ENCODE measurements at places on chromosomes 1 and 21.
A peak's percentile ranks its signal among the peaks of the same experiment; 100 is the strongest.

DNA sequence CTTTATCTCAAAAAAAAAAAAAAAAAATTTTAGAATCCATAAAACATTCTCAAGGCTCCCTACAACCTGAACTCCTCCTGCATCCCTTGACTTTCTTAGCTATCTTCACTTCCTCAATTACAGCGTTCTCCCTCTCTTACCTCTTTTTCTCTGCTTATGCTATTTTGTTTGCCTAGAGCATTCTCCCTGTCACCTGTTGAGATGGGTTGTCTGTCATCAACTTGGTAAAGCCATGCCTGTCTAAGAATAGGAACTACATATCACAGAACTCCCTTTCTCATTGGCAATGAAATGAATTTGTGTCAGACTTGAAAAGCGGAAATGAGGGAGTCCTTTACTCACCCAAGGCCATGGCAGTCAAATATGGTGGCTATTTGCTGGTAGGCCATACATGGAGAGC lies 129.6 kb upstream of the CACHD1 start:
- DNase-seq, result no peak

GRCh38 chr1:20083178-20083944 lies 13.4 kb downstream of the PLA2G5 start:
- DNase-seq, result no peak

- no peak for DNase-seq
Observed at GRCh38 chr1:154788886-154789285, 81.2 kb downstream of the KCNN3 start.

- DNase-seq, result no peak
Observed at GRCh38 chr1:222656391-222657155, 38.7 kb downstream of the MIA3 start.

DNA sequence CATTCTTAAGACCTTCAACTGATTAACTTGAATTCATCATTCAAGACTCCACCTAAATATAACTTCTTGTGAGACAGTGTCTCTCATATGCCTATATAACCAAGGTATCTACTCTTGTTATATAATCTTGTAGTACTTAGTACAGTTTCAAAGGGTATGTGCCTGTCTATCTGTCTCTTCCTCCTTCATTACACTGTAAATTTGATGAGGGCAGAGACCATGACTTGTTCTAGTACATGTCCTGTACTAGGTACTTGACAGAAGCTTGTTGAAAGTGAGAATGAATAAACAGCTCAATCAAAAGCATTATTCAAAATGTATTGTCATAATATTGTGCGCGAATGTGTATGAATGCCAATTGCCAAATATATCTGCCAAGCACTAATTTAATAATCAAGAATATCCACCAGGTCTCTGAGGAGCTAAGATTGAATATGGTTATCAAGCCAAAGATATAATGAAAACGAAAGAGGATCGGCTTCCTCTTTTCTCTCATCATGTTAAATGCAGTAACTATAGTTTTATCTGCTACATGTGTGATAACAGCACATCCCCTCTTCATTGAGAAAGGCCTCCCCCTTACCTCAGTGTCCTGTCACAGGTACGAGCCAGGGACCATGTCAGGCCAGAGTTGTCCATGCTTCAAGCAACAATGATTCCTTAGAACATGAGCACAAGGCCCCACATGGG lies 117.3 kb downstream of the UCHL5 start:
- no peak for DNase-seq

DNA sequence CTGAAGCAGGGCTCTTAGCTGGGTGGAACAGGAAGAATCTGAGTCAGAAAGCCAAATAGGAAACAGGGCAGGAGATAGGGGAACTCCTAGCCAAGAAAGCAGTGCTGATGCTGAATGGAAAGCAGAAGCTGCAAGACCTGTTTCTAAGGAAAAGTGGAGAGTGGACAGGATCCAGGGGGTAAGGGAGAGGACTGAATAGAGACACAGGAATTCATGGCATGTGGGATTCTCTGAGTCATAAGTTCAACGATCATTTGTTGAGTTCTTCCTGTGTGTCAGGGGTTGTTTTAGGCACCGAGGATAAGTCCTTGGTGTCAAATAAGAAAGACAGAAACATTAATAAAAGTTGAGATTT lies 153.8 kb upstream of the FGGY start:
- DNase-seq, result no peak

DNA sequence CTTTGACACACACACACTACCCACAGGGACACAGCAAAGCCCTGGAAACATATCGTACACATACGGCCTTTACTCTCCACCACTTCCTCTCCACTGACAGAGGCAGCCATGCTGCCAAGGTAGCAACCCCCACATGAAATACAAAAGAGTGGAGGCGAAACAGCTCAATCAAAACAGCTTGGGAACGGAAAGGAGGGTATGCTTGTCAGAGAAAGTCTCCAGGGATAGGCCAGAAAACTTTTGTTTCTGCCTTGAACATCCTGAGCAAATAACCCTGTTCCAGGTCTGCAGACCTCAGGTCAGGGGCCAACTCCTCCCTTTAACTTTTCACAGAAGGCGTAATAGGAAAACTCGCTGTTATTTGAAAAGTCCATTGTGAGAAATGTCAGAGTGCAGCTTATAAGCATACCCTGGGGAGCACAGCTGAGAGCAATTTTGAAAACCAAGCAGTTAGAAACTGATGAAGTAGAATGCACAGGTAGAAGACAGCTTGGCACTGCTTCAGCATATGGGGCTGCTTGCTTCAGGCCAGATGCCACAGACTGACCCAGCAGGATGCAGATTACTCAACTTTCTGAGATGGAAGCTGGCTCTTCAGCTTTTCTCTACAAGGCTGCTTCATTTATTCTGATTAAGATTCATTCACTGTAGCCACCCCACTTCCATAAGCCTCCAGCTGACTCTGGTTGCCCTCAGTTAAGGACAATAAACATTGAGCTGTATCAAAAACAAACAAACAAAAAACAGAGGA lies 18.0 kb downstream of the KIAA0319L start:
- DNase-seq, result no peak

DNA sequence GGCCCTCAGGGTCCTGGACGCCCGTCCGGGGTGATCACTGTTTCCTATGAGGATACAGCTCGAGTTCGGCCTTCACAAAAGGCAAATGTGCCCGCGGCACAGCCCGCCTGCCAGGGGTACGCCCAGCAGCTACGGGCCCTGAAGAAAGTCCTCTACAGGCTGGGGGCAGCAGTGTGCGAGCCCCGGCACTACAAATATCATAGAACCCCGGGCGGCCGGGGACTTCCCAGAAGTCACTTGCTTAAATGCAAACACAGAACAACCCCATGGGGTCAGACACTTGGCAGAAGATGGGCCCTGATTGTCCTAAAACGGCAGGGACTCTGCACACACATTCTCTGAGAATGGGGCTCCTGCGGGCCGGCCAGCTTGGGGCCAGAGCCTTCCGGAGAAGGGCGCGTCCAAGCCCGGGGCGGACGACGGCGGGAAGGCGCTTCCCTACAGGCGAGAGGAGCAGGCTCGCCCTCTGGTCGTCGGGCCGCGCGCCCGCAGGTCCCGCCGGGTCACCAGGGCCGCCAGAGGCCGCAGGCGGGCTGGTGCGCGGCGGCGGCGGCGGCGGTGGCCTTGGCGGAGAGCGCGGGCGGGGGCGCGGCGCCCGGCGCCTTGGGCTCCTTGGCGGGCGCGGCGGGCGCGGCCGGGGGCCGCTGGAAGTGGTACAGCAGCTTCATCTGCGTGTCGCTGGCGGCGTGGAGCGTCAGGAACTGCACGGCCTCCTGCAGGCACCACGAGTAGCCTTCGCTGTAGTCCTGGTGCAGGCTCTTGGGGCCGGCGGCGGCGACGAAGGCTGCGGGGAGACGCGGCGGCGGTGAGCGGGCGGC lies 888 bp downstream of the HES5 start:
- peak; percentile 50 for DNase-seq

DNA sequence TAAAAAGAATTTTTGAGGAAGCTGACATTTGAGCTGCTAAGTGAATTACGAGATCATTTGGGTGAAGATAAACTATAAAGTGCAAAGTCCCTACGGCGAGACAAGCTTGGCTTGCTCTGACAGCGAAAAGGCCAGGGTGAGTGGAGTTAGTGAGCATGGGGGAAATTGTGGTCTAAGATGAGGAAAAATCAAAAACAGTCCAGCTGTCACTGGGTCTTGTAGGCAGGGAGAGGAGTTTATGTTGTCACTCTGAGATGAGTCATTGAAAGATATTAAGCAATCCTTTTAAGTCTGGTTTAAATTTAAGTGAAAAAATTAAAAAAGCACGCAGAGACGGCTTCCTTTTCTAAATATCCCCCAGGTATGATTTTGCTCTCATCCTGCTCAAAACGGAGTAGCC lies 601.9 kb downstream of the MRPL39 start:
- no peak for DNase-seq

GRCh38 chr1:31105646-31106045 lies 40.1 kb upstream of the PUM1 start:
- no peak for DNase-seq

DNA sequence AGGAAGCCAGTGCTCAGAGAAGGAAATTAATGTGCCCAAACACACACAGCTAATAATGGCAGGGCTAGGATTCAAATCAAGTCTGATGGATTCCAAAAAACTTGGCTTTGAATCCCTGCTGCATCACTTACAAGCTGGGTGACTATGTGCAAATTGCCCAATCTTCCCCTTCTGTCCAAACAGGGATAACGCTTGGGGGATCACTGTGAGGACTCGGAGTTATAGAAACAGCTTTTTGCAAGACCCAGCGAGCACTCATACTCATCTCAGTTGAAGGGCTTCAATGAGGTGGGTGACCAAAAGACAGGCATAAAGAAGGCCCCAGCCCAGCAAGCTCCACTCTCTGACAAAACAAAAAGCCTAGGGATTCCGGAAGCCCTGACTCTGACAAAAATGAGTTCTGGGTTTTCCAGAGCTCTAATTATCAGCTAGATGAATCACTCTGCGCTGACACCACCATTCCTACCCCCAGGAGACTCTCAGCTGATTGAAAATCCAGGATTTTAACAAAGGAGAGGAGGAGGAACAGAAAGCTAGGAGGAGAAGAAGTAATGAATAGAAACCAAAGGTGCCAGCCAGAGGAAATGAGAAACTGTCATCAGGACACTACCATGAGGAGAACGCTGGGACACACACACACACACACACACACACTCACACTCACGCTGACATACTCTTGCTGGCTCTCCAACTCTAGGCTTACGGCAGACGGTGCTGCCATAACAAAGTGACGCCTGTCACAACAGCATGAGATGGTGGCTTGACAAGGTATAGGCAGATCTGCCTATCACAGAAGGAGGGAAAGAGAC lies 1.6 kb upstream of the STK40 start:
- DNase-seq, result no peak

DNA sequence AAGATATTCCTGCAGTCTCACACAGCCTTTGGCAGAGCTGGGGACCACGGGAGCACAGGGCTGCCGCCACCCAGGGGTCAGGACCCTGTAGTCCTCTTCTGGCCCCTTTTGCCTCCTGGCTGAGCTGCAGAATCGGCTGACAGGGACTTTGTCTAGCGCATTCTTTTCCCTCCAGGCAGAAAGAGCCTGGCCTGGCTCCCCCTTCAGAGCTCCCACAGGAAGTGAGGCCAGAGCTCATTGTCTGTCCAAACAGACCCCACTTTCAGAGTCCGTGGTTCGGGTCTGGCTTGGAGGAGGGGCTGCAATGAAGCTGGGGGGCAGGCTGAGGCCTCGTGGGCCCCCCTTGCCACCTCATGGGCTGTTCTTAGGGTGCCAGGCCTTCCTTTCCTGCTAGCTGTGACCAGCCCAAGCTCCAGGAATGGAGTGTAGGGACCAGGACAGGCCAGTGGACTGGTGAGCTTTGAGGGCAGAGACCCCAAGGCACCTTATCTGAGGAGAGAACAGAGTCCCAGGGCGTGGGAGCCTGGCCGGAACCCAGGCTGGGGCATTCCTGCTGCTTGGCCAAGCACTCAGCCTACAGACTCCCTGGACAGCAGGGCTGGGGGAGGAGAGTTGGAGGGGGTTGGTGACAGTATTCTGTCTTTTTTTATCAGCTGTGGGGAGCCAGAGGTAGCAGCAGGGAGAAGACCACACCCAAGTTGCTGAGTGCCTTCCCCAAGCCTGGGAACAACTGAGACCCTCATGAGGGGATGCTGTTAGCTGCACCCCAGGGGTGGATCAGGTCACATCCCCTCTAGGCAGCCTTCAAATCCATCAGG lies 4.7 kb downstream of the CELSR2 start:
- DNase-seq, result no peak

- peak; percentile 27 for DNase-seq
Observed at GRCh38 chr1:154353460-154353904, 28.2 kb downstream of the ATP8B2 start.

DNA sequence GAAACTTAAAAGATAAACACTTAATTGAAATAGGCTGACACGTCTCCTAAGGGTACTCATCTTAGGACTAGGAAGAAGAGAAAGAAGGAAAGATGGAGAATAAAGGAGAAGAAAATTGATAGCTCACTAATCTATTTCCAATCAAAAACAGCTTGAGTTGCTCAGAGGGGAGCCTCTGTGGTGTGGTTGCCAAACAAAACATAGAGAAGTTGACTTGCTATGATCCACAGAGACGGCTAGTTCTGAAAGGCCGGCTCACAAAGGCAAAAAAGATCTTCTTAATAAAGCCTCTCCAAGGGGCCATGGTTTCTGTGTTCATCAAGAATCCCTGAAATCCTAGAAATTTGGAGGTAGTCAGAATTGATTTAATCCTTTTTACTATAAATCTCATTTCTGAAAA lies 644.1 kb downstream of the LMO4 start:
- no peak for DNase-seq

DNA sequence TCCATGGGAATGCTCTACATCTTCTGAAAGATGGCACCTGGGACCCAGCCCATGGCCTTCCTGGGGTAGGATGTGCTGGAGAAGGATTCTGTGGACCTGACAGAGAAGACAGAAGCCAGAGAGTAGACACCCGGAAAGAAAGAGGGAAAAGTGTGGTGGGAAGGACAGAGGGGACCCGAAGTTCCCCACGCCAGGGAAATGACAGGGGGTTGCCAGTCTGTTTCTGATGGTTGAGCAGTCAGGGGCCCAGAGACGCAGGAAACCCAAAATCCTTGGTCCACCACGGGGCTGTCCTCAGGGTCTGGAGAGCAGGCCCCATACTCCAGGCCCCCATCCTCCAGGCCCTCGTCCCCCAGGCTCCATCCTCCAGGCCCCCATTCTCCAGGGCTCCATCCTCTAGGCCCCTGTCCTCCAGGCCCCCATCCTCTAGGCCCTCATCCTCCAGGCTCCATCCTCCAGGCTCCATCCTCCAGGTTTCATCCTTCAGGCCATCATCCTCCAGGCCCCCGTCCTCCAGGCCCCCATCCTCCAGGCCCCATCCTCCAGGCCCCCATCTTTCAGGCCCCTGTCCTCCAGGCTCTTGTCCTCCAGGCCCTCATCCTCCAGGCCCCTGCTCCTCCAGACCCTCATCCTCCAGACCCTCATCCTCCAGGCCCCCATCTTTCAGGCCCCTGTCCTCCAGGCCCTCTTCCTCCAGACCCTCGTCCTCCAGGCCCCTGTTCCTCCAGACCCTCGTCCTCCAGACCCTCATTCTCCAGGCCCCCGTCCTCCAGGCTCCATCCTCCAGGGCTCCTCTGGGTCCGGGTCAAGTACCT lies 1.0 kb upstream of the TFF2 start:
- DNase-seq, result no peak

Data from activated CD4-positive, alpha-beta T cell treated with anti-CD3 and anti-CD28 coated beads for 4 hours (primary cell).